Activated T-cell treated with anti-CD3 and anti-CD28 coated beads, Interleukin-2, amount 50 U/mL, for 72 hours (primary cell): ENCODE measurements at places on chromosomes 6 and 20.

DNA sequence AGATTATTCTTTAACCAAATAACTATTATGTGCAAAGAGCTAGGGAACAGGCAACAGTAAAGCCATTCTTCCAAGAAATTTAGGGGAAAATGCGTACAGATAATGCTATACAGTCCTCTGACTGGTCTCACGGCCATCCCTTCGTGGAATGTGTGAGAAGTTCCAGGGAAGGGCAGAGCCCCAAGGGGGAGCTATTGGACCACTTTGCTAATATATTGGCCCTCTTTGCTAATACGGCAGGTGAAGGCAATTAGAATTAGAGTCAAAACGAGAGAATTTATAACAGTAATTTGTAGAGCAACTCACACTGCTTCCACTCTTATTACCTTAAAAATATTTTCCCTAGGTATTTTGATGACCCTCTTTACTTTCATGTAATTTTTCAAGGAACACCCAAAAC is 140.4 kb downstream of the IMPG1 start:
- DNase-seq: no peak

GRCh38 chr20:24627926-24628325 is 158.5 kb downstream of the SYNDIG1 start:
- no peak for DNase-seq

DNA sequence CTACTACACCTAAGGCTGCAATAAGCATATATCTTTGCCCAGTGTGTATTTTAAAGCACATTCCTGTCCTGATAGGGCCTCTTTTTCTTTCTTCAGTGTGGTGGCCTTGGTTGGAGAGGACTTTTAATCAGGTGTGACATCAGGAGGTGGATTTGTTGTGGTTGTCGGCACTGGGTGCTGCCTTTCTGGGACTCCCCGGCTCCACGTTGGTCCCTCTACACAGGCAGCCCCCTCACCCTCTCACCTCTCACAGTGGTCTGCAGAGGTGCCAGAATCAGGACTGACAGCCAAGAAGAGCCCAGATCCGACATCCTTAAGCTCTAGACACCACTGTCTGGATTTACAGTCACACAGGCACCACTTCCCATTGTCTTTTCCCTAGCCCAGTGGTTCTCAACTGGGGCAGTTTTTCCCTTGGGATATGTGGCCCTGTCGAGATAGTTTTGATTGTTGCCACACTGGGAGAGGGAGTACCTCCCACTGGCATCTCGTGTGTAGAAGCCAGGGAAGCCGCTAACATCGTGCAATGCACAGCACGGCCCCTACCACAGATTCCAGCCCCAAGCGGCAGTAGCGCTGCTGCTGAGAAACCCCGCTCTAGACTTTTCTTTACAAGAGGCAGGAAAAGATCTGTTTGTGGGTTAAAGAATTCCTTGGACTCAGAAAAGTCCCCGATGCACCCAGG is 314.1 kb downstream of the QKI start:
- no peak for DNase-seq

- no peak for DNase-seq
These were observed 5.6 kb upstream of the BLCAP start for GRCh38 chr20:37533154-37533715.

DNA sequence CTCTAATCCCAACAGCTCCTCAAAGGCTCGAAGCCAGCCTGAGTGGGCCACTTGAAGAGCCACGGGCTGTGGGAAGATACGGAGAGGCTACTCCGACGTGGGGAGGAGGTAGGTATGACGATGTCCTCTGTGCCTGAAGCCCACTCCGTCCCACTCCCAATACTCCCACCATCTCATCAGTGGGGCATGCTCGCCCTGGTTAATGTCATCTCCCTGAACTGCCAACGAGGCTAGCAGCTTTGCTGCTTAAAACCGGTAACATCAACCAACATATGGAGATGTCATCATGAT is 11.1 kb downstream of the NRN1 start:
- DNase-seq: no peak

- no peak for DNase-seq
These were observed 24.3 kb downstream of the ARHGAP18 start for GRCh38 chr6:129685662-129686031.

DNA sequence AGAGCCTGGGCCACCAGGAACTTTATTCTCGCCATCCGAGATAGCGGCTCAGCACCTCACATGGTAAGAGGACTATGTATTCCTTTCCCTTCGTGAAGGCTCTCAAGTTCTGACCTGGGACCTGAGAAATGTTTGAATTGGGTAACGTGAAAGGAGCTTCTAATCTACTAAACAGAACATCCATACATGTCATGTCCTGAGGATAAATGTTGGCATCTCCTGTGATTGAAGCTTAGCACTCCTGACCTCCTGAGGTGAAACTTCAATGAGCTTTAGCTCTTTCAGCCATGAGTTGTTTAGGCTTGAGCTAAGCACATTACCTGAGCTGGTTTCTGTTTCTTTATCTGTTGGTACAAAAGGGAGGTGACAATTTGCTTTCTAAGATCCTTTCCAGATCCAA is 280.9 kb downstream of the PACRG start:
- no peak for DNase-seq

DNA sequence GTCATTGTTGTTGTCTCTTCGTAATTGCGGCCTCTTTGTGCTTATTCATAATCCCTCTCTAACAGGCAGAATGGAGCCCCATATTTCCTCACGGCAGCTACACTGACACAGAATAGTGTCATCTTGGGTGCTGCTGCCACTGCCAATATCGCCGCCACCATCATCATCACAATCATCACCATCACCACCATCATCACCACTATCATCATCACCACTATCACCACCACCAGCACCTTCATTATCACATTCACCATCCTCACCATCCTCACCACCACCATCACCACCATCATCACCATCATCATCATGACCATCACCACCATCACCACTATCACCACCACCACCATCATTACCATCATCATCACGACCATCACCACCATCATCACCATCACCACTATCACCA is 10.8 kb downstream of the NPBWR2 start:
- DNase-seq: no peak

GRCh38 chr6:111381123-111381522 is 101.9 kb downstream of the REV3L start:
- DNase-seq: no peak

GRCh38 chr6:5670811-5671561 is 335.7 kb downstream of the NRN1 start:
- peak; percentile 2 for DNase-seq

DNA sequence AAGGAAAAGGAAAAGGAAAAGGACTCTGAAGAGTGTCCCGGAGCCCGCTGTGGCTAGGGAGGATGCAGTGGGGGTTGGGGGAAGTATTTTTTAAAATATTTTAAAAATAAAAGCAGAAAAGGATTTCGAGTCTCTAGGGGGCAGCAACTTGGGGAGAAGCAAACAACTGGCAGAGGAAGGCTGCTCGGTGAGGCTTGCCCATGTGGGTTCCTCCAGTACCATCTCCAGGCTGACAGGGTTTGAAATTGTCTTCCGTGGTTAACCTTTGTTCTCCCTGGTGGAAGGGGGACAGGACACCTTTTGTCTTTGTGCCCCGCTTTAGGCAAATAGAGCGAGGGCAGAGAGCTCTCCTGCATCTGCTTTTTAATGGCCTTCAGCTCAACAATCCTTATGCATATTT is 60.4 kb upstream of the SNX9 start:
- DNase-seq: no peak

GRCh38 chr20:52841003-52841402 is 131.2 kb upstream of the TSHZ2 start:
- no peak for DNase-seq

- no peak for DNase-seq
These were observed 433.9 kb upstream of the MAP3K7 start for GRCh38 chr6:91020744-91021143.

GRCh38 chr6:99091985-99092384 is 144.2 kb upstream of the FBXL4 start:
- DNase-seq: peak; percentile 3

GRCh38 chr6:20313960-20314530 is 87.6 kb upstream of the E2F3 start:
- no peak for DNase-seq

DNA sequence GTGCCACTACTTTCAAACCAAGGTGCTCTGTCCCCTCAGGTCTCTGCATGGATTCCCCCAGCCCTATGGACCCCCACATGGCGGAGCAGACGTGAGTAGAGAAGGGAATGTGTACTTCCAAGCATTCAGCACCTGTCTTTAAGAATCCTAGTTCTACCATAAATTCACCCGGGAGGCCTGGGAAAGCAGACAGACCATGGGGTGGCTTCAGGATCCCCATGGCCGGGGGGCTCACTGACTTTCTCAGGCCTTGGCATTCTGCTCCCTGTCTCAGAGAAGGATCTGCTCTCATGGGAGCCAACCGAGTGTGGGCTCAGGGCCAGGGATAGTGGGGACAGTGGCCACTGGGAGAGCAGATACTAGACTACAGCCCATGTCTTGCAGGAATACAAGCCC is 2.3 kb downstream of the CDC25B start:
- DNase-seq: no peak

GRCh38 chr6:106556368-106556960 is 72.8 kb downstream of the RTN4IP1 start:
- DNase-seq: no peak

DNA sequence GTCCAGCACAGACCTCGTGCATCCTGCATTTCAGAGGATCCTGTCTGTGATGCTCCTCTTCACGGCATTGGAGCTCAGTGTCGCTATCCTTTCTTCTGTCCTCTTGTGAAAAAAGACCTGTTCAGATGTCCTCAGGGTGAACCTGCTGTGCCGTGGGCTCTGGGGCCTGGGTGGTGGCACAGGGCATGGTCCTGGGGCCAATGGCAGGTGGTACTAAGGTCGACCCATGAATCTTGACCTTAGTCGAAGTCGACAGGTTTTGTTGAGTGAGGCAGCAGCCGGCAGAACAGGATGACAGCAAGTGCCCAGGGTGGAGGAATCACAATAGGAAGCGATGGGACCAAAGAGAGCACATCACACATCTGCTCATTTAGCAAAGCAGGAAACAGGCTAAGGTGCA is 22.0 kb upstream of the MAS1L start:
- DNase-seq: no peak

- DNase-seq: peak; percentile 58
These were observed 37.6 kb upstream of the CHMP4B start for GRCh38 chr20:33773412-33774089.

DNA sequence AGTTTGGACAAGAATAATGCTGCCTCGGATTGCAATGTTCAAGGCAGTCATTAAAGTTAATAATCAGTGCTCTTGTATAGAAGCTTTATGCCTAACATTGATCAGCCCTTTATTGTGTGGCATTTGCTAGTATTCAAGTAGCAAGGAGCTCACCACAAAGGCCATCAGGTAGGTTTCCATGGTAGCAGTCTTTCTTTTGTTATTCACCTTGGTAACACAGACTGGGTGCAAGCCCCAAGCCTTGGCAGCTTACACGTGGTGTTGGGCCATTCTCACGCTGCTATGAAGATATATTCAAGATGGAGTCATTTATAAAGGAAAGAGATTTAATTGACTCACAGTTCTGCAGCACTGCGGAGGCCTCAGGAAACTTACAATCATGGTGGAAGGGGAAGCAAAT is 149.3 kb downstream of the ADAT2 start:
- DNase-seq: no peak

GRCh38 chr6:37407948-37408347 is 25.1 kb upstream of the CMTR1 start:
- no peak for DNase-seq

GRCh38 chr6:109096208-109096607 is 901 bp downstream of the CEP57L1 start:
- no peak for DNase-seq

- DNase-seq: no peak
These were observed 174.6 kb downstream of the ADGRG6 start for GRCh38 chr6:142476452-142476851.
